ENCODE measurements at places on chromosomes 5 and 9. TPM values are rescaled to one million over a fixed set of nuclear protein-coding genes. Genes with fewer than 3 reads are reported as not detected.

DNA sequence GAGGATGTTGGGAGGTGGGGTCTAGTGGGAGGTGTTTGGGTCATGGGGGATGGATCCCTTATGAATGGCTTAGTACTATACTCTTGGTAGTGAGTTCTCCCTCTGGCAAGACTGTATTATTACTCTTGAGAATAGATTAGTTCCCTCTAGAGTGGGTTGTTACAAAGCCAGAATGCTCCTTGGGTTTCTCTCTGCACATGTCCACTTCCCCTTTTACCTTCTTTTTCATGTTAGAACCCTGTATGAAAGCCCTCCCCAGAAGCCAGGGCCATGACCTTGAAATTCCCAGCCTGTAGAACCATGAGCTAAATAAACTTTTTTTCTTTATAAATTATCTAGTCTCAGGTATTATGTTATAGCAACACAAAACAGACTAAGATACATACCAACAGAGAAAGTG is 31.1 kb downstream of the SLC24A2 start:
- no peak for DNase-seq

- DNase-seq, result no peak
Measured at GRCh38 chr5:14326035-14326903, 183.1 kb downstream of the TRIO start.

DNA sequence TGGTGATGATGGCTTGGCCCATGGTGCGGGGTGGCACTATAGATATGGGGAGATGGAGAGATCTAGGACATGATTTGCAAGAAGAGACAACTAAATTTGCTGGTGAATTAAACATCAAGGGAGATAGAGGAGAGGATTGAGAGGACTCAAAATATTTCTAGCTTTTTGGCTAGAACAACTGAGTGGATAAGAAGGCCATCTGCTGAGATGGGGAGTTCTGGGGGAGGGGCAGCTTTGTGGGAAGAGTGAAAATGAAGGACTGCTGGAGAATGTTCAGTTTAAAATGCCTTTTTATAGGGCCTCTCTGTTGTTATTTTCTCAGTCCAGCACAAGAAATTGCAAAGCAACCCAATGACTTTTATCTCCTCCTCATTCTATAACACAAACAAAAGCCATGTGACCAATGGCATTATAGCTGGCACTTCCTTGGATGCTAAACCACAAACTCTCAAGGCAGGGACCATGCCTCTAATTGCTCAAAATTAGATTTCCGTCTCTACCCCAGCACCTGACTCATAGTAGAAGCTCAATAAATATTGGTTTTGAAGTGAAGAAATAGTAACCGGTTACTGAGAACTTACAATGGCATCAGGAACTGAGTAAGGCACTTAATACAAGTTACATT is 29.8 kb downstream of the JAKMIP2 start:
- DNase-seq, result no peak

DNA sequence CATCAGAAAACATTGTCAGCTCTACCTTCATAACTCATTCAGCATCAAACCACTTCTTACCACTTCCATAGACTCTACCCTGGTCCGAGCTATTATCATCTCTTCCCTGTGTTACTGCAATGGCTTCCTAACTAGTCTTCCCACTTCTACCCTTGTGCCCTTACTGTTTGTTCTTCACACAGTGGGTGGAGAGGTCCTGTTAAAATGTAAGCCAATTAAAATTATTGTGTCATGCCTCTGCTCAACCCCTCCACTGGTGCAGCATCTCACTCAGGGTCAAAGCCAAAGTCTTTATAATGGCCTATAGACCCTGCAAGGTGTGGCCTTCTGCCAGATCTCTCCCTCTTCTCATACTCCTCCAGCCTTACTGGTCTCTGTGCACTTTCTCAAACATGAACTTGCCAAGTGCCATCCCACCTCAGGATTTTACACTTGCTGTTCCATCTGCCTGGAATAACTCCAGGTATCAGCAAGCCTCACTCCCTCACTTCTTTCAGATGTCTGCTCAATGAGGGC is 22.8 kb upstream of the ARAP3 start:
- no peak for DNase-seq

- no peak for DNase-seq
Measured at GRCh38 chr9:14258660-14259239, 55.2 kb downstream of the NFIB start.

DNA sequence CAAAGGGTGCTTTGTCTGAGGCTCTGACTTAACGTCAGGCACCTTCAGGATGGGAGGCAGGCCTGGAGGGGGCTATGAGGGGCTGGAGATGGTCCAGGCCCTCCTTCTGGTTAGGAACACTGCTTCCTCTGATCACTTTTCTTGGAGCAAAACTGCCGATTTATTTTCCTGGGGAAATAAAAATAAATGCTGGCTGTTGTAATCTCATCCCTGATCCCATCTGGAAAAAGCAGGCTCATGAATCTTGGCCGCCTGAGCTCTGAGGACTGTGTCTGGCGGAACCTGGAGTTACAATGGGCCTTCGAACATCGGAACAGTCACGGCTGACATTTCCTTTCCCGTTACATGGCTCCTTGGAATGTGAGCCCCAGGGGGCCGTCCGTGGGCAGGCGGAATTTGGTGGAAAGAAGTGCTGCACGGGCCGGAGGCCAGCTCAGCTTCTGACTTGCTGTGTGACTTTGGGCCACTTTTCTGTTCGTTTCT is 157.8 kb downstream of the RGS3 start:
- peak; percentile 50 for DNase-seq

- no peak for DNase-seq
Measured at GRCh38 chr5:76408104-76408654, 5.1 kb downstream of the IQGAP2 start.

- DNase-seq, result no peak
Measured at GRCh38 chr9:16530669-16531642, 339.5 kb downstream of the BNC2 start.

DNA sequence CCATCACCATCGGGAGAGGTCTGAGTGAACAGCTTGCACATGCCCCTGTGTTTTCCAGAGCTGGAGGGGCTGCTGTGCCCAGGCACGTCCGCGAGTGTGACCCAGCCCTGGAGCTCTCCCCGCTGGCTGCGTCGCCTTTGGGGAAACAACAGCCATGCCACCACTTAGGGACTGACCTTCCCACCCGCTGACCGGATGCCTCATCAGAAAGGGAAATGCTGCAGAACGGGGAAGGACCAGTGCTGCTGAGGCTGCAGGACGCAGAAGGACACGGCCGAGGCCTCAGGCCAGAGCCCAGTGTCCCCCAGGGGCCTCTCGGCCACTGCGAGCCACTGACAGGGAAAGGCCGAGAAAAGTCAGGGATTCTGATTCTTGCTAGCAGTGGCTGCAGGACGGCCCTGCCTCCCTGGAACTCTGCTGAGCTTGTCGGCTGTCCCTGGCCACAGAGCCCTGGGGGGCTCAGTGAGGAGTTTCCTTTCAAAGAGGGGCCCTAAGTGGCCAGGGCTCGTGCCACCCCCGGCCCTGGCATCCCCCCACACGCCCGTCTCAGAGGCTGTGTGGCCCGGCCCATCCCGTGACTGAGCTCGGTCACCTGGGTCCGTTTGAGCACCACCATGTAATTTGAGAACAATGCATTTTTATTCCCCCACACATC is 130.8 kb downstream of the ZNF354C start:
- DNase-seq, result peak; percentile 42

DNA sequence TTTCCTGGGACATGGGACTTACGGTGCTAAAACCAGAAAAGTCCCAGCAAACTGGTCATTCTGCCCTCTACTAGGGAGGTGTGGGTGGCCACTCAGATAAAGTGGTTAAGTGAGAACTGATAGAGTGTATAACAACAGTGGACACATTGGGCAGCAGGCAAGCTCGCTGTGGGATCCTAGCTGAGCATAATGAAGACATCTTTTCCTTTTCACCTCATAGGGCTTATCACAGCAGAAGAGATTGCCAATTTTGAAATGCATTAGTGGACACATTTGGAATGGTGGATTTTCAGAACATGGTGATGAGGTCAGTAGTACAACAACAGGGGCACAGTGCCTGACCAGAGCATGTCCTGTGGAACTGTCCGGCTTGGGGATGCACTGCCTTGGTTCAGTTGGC is 477.1 kb upstream of the KIF2A start:
- no peak for DNase-seq

Gene SLC4A9
- total RNA-seq, result not detected

Gene C9
- total RNA-seq, result 1,385 TPM

All from right lobe of liver (tissue), 6 donors.